Lung (tissue), 17 donors: ENCODE measurements at places on chromosomes 1 and 21. TPM values are rescaled to one million over a fixed set of nuclear protein-coding genes. Genes with fewer than 3 reads are reported as not detected.

DNA sequence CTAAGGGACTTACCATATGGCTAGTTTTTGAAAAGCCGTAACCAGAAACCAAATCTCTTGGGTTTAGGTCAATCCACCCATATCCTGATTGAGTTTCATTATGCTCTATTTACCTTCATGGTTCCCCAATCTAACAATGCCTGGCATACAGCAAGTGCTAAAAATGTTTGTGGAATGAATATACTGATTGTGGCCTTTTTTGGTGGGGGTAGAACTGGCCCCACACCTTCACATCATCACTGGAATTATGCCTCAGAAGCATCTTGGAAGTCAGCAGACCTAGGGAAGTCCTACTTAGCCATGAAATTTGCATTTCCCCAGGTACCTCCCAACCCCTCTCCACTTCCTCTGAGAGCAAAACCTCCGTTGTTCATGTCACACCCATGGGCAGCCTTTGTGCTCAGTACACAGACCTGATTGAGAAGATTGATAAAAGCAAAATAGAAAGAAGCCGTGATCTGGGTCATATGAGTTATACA lies 17.8 kb upstream of the SLAMF1 start:
- H3K4me3 ChIP-seq: no peak overlapping the region
- DNase-seq: no peak
- H3K27ac ChIP-seq: peak overlapping the region; percentile 56

DNA sequence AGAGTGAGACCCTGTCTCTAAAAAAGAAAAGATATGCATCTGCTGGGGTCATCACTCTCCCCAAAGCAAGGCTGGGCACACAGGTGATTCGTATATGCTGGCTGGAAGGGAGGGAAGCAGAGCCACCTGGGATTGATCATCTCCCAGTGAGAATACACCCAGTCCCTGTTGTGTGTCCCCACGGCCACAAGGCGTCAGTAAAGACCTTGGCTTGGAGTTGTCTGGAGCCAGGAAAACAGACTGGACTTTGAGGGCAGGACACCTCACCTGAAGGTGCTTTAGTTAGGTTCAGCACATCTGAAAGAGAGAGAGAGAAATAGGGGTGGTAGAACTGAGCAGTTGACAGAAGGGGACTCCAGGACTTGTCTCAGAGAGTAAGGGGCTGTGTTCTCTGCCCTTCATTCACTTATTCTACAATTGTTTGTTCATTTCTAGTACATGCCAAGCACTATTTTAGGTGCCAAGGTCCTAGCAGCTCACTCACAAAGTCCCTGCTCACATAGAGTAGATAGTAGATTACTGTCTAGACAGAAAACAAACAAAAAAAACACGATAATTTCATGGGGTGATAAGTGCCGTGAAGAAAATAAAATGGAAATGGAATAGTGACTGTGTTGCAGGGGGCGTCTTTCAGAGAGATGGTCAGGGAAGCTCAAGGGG lies 13.5 kb downstream of the CITED4 start:
- H3K4me3 ChIP-seq: no peak overlapping the region
- H3K27ac ChIP-seq: no peak overlapping the region
- H3K27me3 ChIP-seq: no peaks in the 10 kb centered on the region
- H3K4me1 ChIP-seq: no peaks in the 10 kb centered on the region

DNA sequence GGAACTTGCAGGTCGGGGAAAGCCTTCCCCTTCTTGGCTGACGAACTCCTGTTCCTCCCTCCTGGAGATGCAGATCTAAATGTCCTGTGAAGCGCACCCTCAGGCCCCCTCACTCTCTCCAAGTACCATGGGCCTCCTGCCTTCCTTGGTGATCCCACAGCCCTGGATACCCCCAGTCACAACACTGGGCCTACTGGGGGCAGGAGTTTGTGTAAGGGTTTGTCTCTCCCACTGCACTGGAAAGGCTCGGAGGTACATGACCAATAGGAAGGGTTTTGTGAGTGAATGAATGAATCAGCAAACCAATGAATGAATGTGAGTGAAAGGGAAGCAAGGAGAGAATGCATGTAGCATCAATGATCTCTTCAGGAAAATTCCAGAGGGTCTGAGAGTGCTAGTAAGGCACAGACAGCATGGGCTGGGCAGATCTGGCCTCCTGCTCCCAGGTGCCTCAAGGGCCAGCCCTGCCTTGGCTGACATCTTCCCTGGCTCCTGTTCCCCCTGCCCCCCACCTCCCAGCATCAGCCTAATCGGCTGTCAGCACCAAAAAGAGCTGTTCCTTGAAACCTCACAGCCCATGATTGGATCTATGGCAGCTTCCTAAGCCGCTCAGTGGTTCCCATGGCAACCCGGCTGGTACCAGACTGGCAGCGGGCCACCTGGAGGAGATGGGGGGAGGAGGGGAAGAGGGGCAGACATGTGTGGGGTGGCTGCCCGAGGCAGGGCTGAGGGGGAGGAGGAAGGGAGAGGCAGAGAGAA lies 95.8 kb downstream of the VWA5B1 start:
- peaks cover 8% of the 10 kb centered on the region for H3K4me1 ChIP-seq
- H3K4me3 ChIP-seq: no peak overlapping the region
- H3K36me3 ChIP-seq: no peaks in the 10 kb centered on the region
- no peaks in the 10 kb centered on the region for H3K27me3 ChIP-seq

GRCh38 chr1:24899581-24900485 lies 30.2 kb downstream of the RUNX3 start:
- H3K4me3 ChIP-seq: no peak overlapping the region
- no peak for DNase-seq
- no peak overlapping the region for H3K27ac ChIP-seq

DNA sequence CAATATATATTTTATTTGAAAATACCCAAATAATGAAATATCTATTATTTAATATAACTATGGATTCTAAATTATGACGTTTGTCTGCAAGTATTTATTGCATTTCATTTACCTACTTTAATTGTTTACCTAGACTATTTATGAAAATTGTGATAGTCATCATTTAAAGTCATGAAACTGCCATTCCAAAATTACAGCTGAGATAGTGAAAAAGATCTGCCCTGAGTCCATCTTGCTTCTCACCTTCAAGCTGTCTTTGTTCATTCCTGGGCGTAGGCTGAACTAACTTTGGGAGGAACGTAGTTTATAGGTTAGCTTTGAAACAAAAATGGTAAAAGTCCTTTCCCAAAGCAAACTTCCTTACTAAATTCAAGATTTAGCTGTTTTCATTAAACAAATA lies 12.4 kb upstream of the HPDL start:
- H3K4me3 ChIP-seq: no peak overlapping the region
- no peak overlapping the region for H3K27ac ChIP-seq
- no peaks in the 10 kb centered on the region for H3K4me1 ChIP-seq
- H3K27me3 ChIP-seq: no peaks in the 10 kb centered on the region
- no peaks in the 10 kb centered on the region for H3K36me3 ChIP-seq

The OR10J4 gene
- not detected for total RNA-seq

The CD52 gene
- total RNA-seq: 6.8 TPM
